ENCODE measurements at places on chromosomes 12 and 14.

DNA sequence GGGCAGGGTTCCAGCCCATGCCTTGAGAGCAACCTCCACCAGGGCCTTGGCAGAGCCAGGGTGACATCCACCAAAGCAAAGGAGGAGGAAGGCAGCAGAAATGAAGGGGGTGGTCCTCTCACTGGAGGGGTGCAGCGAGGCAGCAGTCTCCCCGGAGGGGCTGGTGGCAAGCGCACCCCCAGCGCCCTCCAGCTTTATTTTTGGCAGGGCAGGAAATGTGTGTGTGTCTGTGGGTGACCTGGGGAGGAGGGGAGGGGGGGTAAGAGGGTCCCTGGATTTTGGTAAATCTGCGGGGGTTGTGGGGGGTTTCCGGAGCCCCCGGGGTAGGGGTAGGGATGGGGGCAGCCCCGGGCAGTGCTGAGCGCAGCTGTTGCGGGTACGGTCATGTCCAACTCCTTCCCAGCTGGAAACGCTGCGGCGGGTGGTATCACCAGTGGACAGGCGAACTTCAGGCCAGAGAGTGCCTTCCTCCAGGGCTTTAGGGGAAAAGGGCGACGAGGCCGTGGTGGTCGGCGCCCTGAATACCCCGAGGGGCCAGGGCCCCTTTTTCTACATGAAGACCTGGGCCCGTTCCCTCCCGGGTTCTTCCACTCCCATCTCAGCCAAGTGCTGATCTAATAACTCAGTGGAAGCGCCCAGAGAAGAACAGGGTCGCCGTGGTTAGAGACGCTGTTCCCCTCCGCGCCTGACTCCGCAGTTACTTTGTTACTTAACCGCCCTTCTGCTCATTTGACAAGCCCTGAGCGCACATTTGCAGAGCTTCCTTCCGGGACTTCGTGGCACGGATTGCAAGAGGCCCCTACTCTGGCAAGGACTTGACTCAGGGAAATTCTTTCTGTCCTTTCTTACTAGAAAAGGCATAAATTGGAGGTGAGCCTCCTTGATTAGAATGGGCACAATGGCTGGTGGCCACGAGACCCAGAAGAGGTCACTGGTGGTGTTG lies 55.2 kb downstream of the FOS start:
- DNase-seq = peak; percentile 19

GRCh38 chr12:93203361-93203760 lies 174.4 kb upstream of the NUDT4 start:
- DNase-seq = no peak

DNA sequence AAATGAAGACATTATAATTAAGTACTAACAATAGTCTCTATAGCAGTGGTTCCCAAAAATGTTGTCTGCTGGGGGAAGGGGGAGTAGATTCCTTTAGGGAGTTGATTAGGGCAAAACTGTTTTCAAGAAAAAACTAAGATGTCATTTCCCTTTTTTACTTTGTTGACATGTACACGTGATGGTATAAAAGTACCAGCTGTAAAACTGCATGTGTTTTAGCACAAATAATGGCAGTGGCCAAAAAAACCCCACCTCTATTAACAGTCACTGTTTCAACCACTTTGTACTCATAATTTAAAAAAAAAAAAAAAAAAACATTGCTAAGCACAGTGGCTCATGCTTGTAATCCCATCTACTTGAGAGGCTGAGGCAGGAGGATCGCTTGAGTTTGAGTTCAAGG lies 61.7 kb downstream of the PPP1R12A start:
- DNase-seq = no peak

GRCh38 chr14:45253754-45254310 lies 830 bp upstream of the MIS18BP1 start:
- DNase-seq = no peak

GRCh38 chr12:115313929-115314328 lies 630.0 kb upstream of the TBX3 start:
- DNase-seq = no peak

DNA sequence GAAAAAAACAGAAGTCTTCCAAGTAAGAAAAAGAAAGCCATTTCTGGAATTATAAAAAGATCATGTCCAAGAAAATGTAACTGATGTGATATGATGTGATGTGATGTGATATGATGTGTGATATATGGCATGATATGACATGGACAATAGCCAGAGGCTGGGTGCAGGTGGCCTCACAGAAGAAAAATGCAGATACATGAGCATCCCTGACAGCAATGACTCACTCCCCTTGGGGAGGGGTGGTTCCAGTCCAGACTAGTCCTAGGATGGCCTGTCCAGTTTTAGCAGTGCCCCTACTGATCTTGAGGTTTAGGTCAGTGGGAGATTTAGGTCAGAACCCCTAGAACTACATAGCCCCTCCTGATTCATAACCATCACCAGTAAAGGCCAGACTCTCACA lies 3.5 kb upstream of the RHOJ start:
- DNase-seq = no peak

DNA sequence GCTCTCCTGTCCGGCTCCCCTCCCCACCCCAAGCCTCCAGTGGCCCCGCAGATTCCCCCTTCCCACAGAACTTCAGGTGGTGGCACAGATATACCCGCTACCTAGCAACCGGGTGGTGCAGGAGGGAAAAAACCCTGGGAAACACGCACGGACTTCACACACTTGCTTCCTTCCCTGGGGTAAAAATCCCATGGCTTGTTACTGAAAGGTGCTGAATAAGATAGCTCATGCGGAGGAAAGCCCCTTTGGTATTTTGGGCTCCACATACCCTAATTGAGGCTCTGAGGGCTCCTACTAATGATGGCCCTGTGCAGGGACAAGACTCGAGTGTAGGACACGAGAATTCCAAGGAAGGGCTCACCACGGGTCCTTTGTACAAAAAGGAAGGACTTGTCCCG lies 869 bp upstream of the RIMBP2 start:
- no peak for DNase-seq

GRCh38 chr14:103232031-103232808 lies 101.8 kb upstream of the EIF5 start:
- no peak for DNase-seq

DNA sequence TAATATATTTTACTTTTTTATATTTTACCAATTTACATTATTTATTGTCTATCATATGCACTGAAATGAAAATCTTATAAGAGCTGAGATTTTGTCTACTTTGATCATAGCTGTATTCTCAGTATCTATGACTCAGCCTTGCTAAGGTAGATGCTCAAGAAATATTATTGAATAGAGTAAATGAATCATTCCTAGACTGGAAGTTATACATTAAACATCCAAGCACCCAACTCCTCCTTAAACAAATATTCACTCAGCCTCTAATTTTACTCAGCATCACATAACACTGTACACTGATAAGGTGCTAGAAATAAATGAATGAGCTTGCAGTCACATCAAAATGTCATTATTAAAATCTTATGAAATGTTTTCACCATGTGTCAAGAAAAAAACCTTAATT lies 1424.9 kb downstream of the LRFN5 start:
- DNase-seq = no peak

DNA sequence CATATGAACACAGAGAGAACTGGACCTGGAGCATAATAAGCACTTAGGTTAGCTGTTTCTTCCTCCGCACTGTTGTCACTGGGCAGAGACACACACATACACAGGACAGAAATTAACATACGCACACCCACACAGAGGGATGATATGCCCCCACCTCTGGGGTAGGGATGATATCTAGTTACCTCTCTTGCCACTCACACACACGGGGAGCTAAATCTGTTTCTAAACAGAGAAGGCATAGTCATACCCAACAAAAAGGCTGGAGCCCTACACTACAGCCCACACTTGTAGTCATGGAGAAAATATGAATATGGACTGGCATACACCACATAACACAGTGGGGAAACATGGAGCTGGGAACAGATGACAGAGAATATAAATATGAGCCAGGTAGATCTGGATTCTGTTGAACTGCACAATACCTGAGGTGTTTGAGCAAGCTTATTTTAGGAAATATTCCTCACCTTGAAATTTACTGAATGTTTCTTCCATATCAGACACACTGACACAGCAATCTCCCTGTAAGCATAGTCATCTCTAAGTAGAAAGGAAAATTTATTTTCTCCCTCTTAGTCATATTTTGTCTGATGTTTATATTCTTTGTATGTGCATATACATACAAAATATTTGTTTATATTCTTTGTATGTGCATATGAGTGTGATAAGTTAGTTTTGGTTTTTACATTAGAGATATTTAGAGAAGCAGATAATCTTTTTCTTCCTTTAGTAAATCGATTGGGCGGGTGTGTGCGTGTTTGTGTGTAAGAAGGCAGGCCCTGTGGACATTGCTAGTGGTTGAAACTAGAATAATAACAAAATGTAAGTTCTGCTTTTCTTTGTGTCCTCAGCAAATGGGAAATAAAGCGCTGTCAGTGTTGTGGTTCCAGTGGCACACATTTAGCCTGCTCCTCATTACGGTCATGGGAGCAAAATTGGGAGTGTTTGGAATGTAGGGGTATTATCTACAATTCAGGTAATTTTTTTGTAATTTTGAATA lies 20.9 kb upstream of the SCFD1 start:
- no peak for DNase-seq

- no peak for DNase-seq
Observed at GRCh38 chr14:56902385-56902784, 92.1 kb upstream of the OTX2 start.

- DNase-seq = no peak
Observed at GRCh38 chr12:29566441-29566840, 69.0 kb upstream of the OVCH1 start.

DNA sequence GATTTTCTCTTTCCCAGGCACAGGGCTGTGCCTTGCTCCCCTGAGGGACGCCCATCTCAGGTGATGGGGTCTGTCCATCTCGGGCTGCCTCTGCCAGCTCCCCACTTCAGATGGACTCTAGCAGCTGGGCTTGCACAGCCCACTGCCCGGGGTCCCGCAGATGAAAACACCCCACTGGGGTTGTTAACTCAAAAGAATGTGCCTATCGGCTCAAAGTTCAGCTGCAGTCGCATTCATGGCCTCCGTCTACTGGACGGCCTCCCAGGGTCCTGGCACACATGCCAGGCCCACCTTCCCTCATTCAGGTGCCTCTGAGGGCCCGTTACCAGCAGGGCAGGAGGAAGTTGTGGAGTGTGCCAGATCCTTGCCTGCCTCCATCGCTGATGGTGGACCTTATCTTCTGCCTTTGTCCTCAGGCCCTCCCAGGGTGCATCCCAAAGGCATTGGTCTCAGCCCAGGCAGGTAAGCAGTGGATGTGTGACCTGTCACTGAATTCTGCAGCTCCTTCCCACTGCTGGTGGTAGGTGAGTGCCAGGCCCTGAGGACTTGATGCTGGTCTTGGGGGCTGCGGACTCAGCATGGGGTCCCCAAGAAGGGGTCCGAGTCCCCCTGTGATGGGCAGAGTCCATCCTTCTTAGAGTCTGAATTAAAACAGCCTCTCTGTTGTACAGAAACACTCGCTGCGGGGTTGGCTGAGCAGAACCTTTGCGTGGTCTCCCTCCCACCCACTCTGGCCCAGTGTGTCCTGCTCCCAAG lies 324.6 kb upstream of the DIO3 start:
- no peak for DNase-seq

DNA sequence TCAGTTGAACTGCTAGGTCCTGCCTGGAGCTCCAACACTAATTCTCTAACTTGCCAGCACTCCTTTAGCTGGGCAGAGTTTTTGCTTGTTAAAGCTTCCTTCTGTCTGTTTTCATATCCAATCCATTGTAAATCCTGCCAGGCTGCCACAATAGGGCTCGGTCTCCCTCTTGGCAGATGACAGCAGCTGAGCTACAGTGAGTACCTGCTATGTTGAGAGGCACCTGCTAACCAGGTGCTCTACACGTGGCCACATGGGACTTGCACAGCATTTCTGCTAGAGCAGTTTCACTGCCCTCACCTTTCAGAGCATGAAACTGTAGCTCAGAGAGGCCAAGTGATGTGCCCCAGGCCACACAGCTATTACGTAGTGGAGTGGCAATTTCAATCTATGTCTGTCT lies 106.6 kb upstream of the NOS1 start:
- no peak for DNase-seq

DNA sequence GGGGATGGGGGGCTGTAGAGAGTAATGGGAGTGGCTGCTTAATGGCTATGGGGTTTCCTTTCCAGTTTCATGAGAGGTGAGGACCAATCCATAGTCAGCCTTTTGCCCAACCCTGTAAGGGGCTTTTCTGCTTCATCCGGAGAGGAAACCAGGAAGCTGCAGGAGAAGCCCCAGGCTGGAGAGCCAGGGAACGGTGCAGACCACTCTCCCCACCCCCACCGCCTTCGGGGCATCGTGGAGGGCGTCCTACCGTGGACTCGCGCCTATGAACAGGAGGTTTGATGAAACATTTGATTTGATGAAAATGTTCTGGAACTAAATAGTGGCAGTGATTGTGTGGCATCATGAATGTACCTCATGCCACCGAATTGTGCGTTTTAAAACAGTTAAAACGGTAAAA lies 204.3 kb upstream of the DIO3 start:
- no peak for DNase-seq

- DNase-seq = no peak
Observed at GRCh38 chr12:103138538-103138937, 181.1 kb downstream of the ASCL1 start.

DNA sequence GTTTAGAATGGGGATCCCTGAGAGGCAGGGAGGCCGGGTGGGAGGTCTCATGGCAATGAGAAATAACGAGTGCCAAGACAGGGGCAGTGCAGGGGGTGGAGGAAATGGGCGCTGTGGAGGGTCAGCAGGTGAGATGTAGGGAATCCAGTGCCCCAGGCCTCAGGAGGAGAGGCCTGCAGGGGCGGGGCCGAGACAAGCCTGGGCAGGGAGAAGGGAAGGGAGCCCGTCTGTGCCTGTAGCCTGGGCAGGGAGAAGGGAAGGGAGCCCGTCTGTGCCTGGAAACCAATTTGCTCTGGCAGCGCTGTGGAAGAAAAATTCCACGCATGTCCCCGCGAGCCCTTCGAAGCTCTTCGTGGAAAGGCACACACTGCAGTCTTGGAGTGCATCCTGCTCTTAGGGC lies 10.6 kb upstream of the NCOR2 start:
- DNase-seq = no peak

DNA sequence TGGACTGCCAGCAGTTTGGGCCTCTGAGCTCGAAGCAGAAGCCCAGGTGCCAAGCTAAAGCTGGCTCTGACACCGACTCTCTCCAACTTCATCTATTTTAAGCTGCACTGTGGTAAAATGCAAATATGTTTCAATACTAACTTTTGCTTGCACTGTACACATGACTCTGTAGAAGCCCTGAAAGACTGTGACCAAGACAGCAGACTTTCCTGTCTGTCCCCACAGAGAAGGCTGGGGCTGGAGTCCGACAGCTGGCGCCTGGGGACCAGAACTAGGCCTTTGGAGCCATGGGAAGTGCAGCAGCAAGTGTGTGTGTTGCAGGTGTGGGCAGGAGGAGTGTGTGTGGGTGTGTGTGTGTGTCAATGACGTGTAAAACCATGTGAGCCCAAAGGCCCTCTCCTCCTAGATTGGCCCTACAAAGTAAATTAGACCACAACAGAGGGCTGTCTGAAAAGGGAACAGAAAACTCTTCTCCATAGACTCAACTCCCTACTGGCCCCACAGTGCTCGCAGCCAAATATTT lies 16.4 kb upstream of the RAB35 start:
- DNase-seq = no peak
